ENCODE measurements at places on chromosomes 11 and 22.

- no peak for DNase-seq
These were observed at the start of gene GPHA2 for GRCh38 chr11:64935359-64936081. Gene GPHA2, minus strand, starts transcription at chr11:64935893. Its CDS starts 433 bp downstream, at chr11:64935460.

GRCh38 chr22:24096758-24097115 lies 84.5 kb upstream of the SUSD2 start:
- DNase-seq, result no peak

- DNase-seq, result peak; percentile 77
These were observed 136.0 kb upstream of the ARHGAP42 start for GRCh38 chr11:100550912-100551632.

- DNase-seq, result no peak
These were observed 63.7 kb downstream of the MICAL2 start for GRCh38 chr11:12174128-12174476.

- no peak for DNase-seq
These were observed 30.4 kb downstream of the STIM1 start for GRCh38 chr11:3885855-3886254.

DNA sequence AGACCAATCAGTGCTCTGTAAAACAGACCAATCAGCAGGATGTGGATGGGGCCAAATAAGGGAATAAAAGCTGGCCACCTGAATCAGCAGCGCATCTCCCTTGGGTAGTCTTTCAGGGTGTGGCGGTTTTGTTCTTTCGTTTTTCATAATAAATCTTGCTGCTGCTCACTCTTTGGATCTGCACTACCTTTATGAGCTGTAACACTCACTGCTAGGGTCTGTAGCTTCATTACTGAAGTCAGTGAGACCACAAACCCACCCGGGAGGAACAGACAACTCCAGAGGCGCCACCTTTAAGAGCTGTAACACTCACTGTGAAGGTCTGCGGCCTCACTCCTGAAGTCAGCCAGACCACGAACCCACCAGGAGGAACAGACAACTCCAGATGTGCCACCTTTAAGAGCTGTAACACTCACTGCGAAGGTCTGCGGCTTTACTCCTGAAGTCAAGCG lies 175.5 kb upstream of the PDGFD start:
- no peak for DNase-seq

GRCh38 chr11:10066441-10066840 lies 227.6 kb downstream of the SBF2 start:
- no peak for DNase-seq

DNA sequence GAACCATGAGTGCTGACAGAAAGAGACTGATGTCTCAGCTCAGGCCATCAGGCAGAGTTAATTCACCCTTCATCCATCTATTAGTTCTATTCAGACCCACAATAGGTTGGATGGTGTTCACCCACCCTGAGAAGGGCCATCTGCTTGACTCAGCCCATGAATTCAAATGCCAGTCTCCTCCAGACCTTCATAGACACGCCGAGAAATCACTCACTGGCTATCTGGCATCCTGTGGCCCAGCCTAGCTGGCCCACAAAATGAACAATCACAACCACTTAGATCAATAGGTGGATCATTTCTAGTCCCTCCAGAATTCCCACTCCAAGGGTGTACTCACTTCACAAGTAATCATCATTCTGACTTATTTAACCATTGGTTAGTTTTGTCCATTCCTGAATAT lies 58.2 kb downstream of the MYEOV start:
- no peak for DNase-seq

- no peak for DNase-seq
These were observed 4.2 kb upstream of the C11orf86 start for GRCh38 chr11:66970807-66971442.

GRCh38 chr22:36461665-36462649 lies 19.5 kb downstream of the TXN2 start:
- DNase-seq, result no peak

DNA sequence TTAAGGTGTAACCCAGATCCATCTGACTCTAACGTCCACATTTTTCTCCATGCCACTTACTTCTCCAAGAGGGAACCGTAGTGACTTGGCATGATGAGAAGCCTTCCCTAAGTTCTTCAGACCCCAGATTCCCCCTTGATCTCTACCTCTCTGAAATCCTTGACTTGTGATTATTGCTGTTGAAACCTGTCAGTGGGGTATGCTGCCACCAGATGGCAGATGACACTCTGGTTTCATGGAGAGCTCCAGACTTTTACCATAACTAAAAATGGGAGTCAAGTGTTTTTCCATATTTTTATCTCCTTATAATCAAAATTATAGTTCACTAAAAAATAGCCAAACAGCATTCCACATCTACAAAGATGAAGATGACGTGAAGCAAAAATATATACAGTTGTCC lies 504.2 kb downstream of the SOX6 start:
- no peak for DNase-seq

- no peak for DNase-seq
These were observed 69.4 kb downstream of the MCHR1 start for GRCh38 chr22:40748388-40749355.

- DNase-seq, result no peak
These were observed 168.1 kb downstream of the ST3GAL4 start for GRCh38 chr11:126523441-126524205.

GRCh38 chr11:71472357-71472885 lies 19.4 kb downstream of the NADSYN1 start:
- no peak for DNase-seq

GRCh38 chr22:22364207-22364606 lies 119.6 kb downstream of the VPREB1 start:
- no peak for DNase-seq

GRCh38 chr11:16193897-16194381 lies 162.4 kb downstream of the SOX6 start:
- DNase-seq, result no peak

DNA sequence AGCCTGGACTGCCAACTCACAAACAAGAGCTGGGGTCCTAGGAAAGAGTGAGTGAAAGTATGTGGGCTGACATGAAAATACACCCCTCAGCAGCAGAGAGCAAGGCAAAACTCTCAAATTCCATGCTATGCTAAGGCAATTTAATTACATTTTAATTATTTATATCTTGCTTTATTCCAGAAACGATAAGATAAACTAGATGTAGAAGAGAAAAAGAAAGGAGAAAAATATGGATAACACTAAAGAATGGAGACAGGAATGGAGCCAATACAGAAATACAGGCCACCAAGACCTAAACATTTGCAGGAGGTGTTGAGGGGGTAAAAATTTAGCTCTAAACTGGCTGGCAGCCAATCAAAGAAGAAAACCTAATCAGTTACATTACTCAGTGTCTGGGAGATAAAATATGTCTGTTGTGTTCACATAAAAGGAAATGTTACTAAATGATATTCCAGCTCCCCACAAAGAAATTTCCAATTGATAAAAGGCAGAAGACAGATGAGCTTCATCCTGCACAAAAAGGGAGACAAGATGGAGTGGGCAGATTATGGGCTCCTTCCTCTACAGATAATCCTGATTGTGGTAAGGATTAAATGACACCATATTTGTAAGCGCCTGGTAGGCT lies 223.5 kb upstream of the BLID start:
- no peak for DNase-seq

DNA sequence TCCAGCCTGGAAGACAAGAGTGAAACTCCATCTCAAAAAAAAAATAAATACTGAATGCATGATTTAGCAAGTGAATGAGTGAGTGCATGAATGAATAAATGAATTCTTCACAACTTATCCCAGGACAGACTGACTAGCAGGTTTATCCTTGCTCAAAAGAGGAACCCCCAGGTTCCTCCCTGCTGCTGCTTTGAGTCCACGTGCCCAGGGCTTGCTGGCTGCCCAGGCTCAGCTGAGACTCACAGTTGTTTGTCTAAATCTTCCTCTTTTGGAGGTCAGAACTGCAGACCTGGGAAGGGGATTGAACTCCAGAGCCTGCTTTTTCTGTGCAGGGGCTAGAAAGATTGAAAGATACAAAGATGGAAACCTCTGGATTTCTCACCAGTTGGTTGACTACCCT lies 117.4 kb upstream of the TMEM45B start:
- DNase-seq, result no peak

GRCh38 chr11:72686639-72687220 lies 12.5 kb upstream of the PDE2A start:
- DNase-seq, result no peak

GRCh38 chr11:48103621-48104567 lies 112.7 kb upstream of the OR4B1 start:
- no peak for DNase-seq

- no peak for DNase-seq
These were observed 4.1 kb upstream of the USP18 start for GRCh38 chr22:18145676-18146388.

GRCh38 chr11:134634897-134635831 lies 223.1 kb upstream of the B3GAT1 start:
- DNase-seq, result no peak

- DNase-seq, result no peak
These were observed 20.8 kb upstream of the PPARA start for GRCh38 chr22:46129390-46130041.

DNA sequence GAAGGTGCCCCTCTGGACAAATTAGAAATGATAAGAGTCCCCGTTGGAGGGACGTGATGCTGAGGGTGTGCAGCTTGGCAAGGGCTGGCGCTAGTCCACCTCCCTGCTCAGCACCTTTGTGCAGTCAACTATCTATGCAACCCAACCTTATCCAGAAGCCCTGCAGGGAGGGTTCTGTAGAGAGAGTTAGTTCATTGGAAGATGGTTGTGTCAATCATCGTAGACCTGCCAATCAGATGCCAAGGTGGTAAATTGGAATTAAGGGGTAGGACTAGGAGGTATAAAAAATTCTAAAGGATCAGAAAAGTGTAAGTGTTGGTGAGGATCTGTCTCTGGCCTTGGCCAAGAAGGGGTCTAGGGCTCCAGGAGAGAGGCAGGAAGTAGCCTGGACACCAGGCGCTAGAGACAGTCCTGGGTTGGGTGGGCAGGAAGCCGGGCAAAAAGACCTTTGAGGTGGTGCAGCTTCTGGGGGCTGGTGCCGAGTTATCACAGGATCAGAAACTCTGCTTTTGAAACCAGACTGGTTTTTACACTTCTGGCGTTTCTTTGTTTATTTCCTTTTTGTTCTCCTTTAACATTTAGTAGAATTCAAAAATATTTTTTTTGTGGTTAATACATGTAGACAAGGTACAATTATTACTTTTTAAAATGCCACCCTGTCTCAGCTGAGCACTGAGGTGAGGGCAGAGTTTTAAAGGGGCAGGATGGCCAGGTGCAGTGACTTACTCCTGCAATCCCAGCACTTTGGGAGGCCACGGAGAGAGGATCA lies 1.6 kb downstream of the C1QTNF6 start:
- no peak for DNase-seq

- no peak for DNase-seq
These were observed 24.8 kb upstream of the RCE1 start for GRCh38 chr11:66818231-66818955.

DNA sequence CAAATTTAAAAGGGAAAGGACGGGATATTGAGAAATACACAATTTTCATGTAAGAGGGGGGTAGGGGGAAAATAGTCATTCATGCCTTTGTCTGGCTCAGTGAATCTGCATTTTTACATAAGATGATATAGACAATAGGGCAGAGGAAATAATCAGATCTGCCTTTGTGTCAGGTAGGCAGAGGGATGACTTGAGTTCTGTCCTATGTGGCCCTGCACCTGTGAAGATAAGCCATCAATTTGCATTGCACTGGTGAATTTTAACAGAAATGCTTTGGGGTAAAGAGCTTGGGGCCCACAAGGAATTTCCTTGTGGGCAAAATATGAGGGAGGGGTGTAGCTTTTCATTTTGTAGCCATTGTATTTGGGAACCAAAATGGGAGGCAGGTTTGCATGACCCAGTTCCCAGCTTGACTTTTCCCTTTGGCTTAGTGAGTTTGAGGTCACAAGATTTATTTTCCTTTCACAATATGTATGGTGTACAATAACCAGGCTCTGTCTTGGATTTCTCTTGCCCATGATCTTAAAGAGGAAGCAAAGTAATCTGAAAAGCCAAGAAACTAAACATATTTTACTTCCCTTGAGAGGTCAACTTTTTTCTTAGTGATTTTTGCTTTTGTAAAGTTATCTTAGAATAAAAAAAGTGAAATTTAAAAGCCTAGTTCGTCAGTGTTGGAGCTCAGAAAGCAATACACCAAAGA lies 77.7 kb upstream of the SORL1 start:
- no peak for DNase-seq

DNA sequence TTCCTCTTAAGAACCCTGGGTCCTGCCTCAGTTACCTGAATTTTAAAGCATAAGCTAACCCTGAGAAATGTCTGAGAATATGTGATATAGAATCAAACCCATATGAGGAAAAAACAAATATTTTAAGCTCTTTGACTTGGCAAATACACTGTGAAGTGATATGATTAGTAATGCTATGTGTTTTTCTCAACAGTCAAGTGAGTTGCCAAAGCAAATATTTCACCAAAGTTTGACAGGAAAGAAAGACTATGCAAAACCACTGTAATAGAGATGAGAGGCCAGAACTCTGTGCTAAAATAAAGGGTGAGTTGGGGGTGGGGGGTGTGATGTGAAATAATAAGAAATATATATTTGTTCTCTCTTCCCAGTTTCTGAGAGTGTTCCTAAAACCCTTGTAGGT lies 613.5 kb upstream of the CCDC179 start:
- DNase-seq, result no peak

DNA sequence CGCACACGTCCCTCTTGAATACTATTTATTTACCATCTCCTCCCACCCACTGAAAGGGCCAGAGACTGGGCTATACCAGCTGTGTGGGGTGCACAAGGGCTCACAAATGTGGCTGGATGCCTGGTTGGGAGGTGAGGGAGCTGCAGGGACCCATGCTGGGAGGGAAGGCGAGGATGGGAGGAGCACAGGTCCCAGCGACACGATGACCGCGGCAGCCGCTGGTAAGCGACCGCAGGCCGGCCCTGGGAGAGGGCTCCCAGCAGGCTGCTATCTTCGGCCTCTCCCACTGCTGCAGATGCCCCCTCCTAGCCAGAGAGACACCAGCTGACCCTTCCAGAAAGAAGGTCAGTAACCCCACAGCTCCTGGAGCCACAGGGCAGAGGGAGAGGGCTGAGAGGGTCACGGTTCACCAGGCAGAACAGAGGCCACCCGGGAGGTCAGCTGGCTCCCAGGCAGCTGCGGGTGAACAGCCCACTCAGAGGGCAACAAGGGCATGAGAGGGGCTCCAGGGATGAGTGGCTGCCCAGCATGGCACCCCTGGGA lies 163.9 kb downstream of the CRYBB2 start:
- DNase-seq, result no peak

DNA sequence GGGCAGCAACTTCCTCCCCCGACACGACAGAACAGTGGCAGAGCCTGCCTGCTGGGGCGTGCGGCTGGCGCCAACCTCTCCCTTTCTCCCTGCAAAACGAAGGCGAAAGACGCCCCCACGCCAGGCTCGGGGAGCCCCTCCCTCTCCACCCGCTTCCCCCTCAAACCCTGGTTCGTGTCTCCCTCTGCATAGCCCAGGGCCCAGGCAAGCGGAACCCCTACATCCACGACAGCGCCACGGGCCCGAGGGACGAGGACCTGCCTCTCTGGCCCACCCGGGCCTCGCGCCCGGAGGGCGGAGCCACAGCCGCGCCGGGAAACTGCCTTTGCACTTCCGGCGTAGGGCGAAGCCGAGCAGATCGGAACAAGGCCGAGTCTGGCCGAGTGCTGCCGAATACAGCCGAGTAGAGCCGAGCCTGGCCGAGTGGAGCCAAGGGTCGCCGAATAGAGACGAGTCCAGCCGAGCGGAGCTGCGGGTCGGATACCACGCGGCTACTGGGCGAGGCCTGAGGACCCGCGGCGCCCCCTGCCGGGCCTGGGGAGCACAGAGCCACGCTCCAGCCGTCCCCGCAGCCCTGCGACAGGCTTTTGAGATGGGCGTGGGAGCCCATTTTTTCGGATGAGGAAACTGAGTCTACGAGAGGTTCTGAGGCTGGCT lies 11.2 kb upstream of the C1QTNF6 start:
- DNase-seq, result peak; percentile 95

- DNase-seq, result no peak
These were observed 57.8 kb upstream of the TCF20 start for GRCh38 chr22:42328130-42328783.

Data from NCI-H1105 treated with DMSO at 0.1 percent for 48 hours (cell line).